HFFc6 (cell line): ENCODE measurements at places on chromosomes 3 and 15. TPM values are rescaled to one million over a fixed set of nuclear protein-coding genes. Genes with fewer than 3 reads are reported as not detected.
A peak's percentile ranks its signal among the peaks of the same experiment; 100 is the strongest.

The GABRR3 gene
- not detected in 3 replicates for total RNA-seq

The IGSF10 gene
- 0.13 TPM in 1 of 3 replicates, not detected in the others for total RNA-seq

DNA sequence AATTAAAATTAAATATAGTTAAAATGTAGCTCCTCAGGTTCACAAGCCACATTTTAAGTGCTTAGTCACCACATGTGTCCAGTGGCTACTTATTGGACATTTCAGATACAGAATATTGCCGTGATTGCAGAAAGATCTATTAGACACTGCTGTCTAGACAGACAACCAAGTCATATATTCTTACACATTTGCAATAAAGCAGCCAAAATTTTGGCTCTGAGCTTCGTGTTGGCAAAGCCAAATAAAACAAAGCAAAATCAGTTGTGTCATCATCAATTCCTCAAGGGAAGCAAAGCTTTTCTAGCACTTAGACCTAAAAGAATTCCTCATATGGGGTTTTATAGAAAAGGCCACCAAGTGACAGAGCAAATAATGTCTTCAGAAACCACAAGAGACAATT, 193.1 kb upstream of the LPP start:
- no peak for DNase-seq
- no peaks in the 10 kb centered on the region for H3K27me3 ChIP-seq
- H3K4me1 ChIP-seq, result peaks cover 18% of the 10 kb centered on the region
- no peak overlapping the region for H3K4me3 ChIP-seq
- H3K27ac ChIP-seq, result no peak overlapping the region

DNA sequence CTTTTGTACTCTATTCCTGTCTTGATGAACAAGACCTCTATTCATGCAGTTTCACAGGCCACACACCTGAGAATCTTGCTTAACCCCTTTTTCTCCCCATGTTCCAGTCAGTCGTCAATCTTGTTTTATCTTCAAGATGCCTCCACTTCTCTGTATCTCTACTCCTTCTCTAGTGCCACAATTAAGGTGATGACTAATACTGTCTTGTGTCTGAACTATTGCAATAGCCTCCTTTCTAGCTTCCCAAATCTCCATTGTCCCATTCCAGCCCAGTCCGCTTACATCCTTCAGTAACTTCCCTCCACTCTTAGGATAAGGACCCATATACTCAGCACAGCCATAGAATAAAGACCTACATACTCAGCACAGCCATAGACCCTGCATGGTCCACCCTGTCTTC, 24.7 kb downstream of the CHST14 start:
- no peak for DNase-seq
- no peak overlapping the region for H3K4me3 ChIP-seq
- peaks cover 26% of the 10 kb centered on the region for H3K4me1 ChIP-seq
- peaks cover 9% of the 10 kb centered on the region for H3K27me3 ChIP-seq

DNA sequence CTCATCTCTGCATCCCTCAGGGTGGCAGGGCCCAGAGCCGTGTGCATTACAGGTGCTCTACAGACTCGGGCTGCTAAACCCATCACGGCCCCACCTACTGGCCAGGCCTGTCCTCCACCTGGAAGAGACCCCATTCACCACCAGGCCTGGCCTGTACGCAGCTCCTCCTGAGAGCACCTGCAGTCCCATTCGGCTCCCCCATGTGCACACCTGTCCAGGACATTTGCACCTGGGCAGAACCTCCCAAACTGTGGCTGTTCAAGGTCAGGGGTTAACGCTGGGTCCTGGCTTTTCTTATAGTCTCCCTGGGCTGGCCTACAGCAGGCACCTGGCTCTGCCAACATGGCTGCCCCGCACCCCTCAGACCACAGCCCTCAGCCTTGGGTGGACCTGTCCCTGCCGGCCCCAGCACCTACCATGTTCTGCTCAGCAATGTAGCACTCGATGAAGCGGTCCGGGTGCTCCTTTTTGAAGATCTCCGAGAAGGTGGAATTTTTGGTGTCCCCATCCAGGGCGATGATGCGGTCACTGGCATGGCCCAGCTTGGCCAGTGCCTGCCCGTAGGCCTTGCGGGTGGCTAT, 25.7 kb downstream of the TKT start:
- no peak for DNase-seq
- H3K4me3 ChIP-seq, result no peak overlapping the region
- H3K36me3 ChIP-seq, result peaks cover 24% of the 10 kb centered on the region
- peaks cover 4% of the 10 kb centered on the region; the same call in 1 of the 2 replicates for H3K27me3 ChIP-seq
- peaks cover 8% of the 10 kb centered on the region for H3K4me1 ChIP-seq

GRCh38 chr3:170811515-170811914, 58.5 kb downstream of the RPL22L1 start:
- H3K27me3 ChIP-seq, result no peaks in the 10 kb centered on the region
- peaks cover 71% of the 10 kb centered on the region for H3K4me1 ChIP-seq
- DNase-seq, result peak; percentile 27
- H3K27ac ChIP-seq, result peak overlapping the region; percentile 27; the same call in 1 of the 2 replicates
- no peak overlapping the region for H3K4me3 ChIP-seq
- H3K36me3 ChIP-seq, result peaks cover 10% of the 10 kb centered on the region; the same call in 1 of the 2 replicates

The DAZL gene
- not detected in 2 replicates for total RNA-seq

DNA sequence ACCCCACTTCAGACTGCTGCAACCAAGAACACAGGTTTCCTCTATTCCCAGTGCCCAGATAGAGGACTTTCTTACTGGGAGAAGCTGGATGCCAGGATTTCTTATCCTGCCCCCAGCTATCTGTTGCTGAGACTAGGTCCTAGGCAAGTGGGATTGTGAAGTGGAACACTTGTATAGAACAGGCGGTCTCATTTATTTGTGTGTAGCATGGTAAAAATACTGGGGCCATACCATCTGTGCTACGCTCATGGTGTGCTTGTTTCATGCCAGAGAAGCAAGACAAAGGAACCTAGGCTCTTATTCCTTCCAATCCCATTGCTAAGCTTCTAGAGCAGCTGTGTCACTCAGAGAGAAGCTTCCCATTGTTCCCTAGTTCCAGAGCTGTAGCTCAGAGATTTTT, 191.5 kb upstream of the EPHA6 start:
- H3K27ac ChIP-seq, result no peak overlapping the region
- no peak for DNase-seq

DNA sequence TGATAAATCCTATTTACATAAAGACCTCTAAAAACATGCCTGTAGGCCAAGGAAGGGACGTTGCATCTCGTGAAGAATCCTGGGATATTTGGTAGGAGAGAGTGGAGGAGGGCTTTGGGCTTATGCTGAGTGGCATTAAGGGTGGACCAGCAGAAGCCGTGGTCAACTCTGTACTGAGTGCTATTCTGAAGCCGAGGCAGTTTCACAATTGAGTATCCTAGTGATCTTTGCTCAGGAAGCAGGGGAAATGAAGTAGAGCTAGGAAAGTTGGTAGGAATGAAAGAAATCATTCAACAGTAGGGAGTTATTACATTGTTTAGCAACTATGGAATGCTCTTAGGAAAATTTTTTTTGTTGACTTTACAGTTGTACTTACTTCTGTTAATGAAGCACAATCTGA, 24.2 kb downstream of the MCTP2 start:
- H3K36me3 ChIP-seq, result peaks cover 5% of the 10 kb centered on the region; the same call in 1 of the 2 replicates
- H3K27ac ChIP-seq, result no peak overlapping the region
- no peaks in the 10 kb centered on the region; the same call in 1 of the 2 replicates for H3K4me1 ChIP-seq
- H3K4me3 ChIP-seq, result no peak overlapping the region

DNA sequence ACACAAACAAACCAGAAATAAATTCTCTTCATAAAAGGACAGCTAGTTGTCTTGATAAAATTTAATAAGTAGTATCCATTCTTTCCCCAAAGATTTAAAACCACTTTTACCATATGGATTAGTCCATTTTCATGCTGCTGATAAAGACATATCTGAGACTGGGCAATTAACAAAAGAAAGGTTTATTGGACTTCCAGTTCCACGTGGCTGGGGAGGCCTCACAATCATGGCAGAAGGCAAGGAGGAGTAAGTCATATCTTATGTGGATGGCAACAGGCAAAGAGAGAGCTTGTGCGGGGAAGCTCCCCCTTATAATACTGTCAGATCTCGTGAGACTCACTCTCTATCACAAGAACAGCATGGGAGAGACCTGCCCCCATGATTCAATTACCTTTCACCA, 38.7 kb downstream of the C2CD4B start:
- no peak overlapping the region for H3K4me3 ChIP-seq
- H3K36me3 ChIP-seq, result no peaks in the 10 kb centered on the region
- peaks cover 5% of the 10 kb centered on the region; the same call in 1 of the 2 replicates for H3K4me1 ChIP-seq
- no peak for DNase-seq
- H3K27ac ChIP-seq, result no peak overlapping the region
- H3K27me3 ChIP-seq, result peaks cover 5% of the 10 kb centered on the region; the same call in 1 of the 2 replicates

The RFX7 gene
- total RNA-seq, result 15.3 to 16.8 TPM (median 15.7 TPM) in 3 replicates

- H3K27me3 ChIP-seq, result no peaks in the 10 kb centered on the region; the same call in 1 of the 2 replicates
- no peak overlapping the region for H3K27ac ChIP-seq
- H3K4me1 ChIP-seq, result peaks cover 53% of the 10 kb centered on the region
Observed at GRCh38 chr3:81749265-81749664, 12.2 kb downstream of the GBE1 start.

DNA sequence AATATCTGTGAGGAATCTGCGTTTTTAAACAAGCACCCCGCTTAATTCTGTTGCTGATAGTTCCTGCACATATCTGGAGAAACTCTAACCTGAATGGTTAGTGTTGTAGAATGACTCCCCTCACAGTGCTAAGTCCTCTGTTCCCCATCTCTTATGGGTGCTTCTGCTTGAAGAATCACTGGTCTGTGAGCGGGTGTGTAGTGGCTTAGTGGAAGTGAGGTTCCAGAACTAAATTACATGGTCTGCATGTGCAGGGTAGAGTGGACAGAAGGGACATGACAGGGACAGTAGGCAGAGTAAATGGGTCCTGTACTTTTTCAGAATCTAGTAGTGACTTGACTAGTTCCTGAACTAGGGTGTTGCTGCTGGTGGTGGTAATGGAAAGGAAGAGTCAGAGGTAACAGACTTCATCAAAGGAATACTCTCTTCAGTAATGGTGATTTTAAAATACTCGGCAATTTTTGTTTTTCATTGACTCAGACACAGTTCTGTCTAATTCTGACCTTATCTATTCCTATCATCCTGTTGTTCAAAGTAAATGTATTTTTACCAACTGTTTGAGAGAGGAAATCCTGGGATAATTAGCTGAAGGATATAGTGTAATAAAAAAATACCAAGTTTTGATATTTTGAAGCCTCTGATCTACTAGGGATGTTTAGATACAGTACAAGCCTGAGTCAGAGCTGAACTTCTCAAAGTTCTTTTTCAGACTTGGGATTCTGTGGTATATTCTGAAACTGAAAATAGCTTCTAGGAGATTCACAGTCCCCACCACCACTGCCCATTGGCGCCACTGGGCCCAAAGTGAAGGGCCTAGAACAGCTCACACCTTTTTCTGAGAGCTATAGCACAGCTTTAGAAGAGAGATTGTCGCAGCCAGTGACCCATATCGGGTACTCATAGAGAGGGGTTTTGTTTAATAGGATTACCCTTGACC, 55.5 kb downstream of the FNDC3B start:
- H3K4me1 ChIP-seq, result peaks cover 82% of the 10 kb centered on the region
- peaks cover 10% of the 10 kb centered on the region for H3K36me3 ChIP-seq
- DNase-seq, result no peak
- H3K27ac ChIP-seq, result peak overlapping the region; percentile 51

DNA sequence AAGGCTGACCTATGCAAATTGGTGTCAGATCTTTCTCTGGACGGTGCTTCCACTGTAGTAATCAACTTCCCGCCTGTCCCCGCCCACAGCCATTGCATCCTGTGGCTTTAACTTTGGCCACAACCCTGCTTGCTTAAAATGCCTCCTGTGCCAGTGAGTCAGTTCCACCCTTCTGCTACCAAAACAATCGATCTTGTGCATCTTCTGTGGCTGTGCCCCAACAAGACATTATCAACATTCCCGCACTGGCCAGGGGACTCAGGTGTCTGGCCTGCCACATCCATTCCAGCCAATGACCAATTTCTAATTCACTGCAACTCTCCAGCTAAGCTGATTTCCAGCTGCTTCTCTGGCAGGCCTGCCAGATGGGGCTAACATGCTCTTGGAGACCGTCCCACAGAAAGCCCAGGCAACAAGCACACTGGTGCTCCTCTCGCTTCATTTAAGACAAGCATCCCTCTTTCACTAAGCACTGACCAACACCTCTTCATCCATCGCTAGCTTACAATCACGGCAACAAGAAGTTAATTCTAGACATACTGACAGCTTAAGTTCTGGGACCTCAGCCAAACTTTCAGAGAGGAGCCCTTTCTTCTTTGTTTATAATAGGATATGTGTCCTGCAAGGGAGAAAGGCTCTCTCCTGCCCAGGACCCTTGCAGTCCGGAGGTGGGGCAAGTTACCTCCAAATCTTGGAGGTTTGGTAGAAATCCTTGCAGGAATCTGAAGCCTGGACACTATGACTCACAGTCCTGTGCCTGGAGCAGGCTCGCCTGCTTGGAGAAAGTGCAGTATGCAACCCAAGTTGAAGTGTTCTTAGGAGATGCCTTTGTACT, 6.7 kb downstream of the CA12 start:
- H3K27me3 ChIP-seq, result peaks cover 2% of the 10 kb centered on the region; the same call in 1 of the 2 replicates
- H3K36me3 ChIP-seq, result 0 out of 2 replicates have a peak, but pooled peaks cover under 1% of the 10 kb centered on the region
- peak overlapping the region; percentile 49 for H3K4me3 ChIP-seq

DNA sequence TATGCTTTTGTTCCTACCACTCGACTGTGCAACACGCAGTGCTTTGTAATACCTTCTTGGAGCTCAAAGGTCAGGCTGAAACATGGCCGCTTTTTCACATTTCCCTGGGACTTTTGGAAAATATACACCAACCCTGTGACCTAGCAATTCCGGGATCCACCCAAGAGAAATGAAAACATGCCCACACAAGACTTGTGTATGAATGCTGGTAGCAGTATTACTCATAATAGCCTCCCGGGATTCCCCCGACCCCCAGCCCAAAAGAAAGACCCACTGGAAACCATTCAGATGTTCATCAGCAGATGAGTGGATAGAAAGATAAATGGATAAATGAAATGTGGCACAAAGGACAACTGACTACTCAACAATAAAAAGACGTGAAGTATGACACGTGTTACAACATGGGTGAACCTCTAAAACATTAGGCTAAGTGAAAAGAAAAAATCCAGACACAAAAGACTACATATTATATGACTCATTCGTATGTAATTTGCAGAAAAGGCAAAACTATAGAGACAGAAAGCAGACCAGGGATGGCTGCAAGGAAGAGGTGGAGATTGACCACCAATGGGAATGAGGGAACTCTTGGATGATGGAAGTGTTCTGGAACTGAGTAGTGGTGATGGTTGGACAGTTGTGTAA, 104.1 kb downstream of the PGPEP1L start:
- peaks cover 88% of the 10 kb centered on the region for H3K4me1 ChIP-seq
- H3K27ac ChIP-seq, result peak overlapping the region; percentile 66
- peaks cover 35% of the 10 kb centered on the region for H3K36me3 ChIP-seq
- H3K27me3 ChIP-seq, result peaks cover 4% of the 10 kb centered on the region
